Myocyte (in vitro differentiated cells): ENCODE measurements at places on chromosomes 6 and 20.

- DNase-seq, result no peak
Observed at GRCh38 chr6:99821164-99821563, 172.9 kb downstream of the MCHR2 start.

- DNase-seq, result no peak
Observed at GRCh38 chr6:32491700-32492099, 38.4 kb downstream of the HLA-DRB5 start.

GRCh38 chr6:21905531-21905930 is 312.0 kb downstream of the SOX4 start:
- peak; percentile 45 for DNase-seq

DNA sequence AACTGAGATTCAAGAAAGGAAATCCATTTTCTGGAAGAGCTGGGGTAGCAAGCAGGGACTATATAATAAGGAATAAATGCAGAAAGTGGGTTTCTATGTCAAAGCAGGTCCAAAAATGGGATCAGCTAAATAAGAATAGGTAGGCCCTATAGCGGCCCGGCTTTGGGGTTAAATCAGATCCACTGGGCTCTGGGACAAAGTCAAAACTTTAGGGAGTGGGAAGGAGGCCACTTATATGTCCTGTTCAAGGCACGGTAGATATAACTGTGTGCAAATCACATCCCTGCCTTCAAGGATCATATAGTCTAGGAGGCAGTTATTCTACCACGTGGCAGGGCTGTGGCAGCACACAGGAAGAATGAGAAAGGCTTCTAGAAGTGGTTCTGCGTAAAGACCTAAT is 191.4 kb upstream of the CDYL start:
- DNase-seq, result no peak

- no peak for DNase-seq
Observed at GRCh38 chr20:48908656-48909319, 12.7 kb upstream of the ARFGEF2 start.

- no peak for DNase-seq
Observed at GRCh38 chr6:25010902-25011625, 75.3 kb upstream of the RIPOR2 start.

DNA sequence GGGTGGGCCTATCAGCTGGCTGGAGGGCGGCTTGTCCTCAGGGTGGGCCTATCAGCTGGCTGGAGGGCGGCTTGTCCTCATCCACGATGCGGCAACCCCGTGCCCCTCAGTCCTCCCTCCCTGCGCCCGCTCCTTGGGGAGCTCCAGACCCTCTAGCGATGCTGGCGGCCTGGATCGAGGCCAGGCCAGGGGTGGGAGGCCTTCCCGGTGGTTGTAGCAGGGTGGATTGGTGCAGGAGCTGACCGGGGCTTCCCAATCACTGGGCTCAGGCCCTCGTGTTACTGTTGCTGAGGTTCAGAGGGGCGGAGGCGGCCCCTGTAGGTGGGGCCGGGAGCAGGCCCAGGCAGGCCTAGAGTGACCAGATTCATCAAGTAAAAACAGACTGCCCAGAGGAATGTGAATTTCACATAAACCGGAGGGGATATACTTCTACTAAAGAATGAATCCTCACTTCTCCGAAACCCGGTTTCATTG is 8.8 kb downstream of the SLC17A9 start:
- DNase-seq, result no peak

DNA sequence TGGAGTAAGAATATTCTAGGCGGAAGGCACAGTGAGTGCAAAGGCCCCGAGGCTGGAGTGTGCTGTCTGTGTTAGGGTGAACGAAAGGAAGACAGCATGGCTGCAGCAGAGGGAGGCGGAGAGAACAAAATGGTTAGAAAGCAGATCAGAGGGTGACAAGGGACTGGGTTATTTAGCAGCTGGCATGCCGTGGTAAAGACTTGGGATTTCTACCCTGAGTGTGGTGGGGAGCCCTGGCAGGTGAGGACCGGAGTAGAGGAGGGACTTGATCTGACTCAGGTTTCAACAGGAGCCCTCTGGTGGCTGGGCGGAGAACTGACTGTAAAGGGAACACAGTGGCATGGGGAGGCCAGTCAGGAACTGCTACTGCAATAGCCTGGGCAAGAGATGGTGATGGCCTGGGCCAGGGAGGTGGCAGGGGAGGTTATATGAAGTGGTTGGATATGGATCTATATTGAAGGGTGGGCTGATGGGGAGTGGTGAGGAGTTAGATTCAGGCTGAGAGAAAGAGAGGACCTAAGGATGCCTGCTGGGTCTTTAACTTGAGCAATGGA is 38.0 kb downstream of the PIM1 start:
- DNase-seq, result peak; percentile 87

GRCh38 chr6:123712831-123713230 is 76.1 kb upstream of the TRDN start:
- DNase-seq, result no peak

GRCh38 chr20:21608777-21609176 is 94.9 kb upstream of the NKX2-2 start:
- no peak for DNase-seq

DNA sequence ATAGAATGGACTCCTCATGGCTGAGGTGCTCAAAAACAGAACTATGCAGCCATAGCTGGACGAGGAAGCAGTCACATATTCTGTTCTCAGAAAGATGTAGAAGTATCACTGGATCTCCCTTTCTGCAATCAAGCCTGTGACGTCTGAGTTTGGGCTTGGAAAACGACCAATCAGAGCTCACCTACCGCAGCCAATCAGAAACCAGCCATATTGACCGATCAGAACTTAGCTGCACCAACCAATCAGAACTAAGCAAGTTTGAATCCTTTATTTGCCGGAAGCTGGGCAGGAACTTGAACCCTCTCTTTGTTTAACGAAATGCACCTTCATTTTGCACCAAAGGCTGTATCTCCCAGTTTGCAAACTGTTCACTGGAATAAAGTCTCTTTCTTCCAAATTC is 21.8 kb upstream of the RAB23 start:
- no peak for DNase-seq

DNA sequence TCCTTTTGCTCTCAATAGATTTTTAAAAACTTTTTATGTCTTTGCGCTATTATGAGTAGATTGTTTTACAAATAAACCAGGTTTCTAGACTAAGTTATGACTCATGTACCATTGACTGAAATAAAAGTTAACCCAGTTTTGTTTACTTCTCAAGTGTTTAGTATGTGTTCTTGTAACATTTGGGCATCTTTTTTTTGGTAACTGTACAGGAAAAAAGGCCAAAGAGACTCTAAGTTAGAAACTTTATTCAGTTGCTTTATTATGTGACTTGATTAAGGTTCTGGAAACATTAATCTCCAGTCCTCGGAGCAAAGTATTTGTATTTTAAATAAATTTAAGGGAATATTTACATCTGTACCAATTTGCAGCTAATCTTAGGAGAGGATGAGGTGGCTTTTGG is 2.9 kb downstream of the NKAIN2 start:
- no peak for DNase-seq

- no peak for DNase-seq
Observed at GRCh38 chr20:42530855-42531448, 658.8 kb downstream of the PTPRT start.

GRCh38 chr20:63049561-63050221 is 42.9 kb upstream of the BHLHE23 start:
- no peak for DNase-seq

GRCh38 chr20:41152108-41152757 is 14.9 kb downstream of the PLCG1 start:
- no peak for DNase-seq

DNA sequence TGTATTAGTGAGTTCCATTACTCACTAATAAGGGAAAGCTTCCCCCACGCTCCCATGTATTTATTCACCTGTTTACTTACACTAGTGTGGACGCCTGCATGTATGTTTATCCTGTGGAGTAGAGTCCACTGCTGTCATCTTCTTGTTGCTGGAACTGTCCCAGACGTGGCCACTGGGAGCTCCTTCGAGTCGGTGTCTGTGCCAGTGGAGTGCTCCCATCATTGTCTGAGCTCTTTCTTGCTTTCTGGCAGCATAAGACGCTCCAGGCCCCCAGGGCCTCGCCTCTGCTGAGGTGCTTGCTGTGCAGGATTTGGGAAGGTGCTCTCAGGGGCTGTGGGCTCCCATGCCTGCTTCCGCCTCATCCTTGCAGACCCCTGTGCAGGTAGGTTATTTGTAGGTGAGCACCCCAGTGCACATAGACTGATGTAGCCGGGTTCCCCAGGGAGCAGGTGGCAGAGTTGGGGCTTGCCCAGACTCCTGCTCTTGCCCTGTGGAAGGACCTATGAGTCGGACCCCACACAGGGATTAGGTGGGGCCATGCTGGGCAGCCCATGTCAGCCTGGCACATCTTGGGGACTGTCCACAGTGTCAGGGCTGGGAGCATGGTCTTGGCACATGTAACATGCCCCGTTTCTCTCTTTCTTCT is 16.6 kb downstream of the PHACTR3 start:
- DNase-seq, result no peak

GRCh38 chr6:160883999-160884398 is 107.6 kb upstream of the MAP3K4 start:
- DNase-seq, result no peak
